ENCODE measurements at places on chromosomes 2 and 18.

DNA sequence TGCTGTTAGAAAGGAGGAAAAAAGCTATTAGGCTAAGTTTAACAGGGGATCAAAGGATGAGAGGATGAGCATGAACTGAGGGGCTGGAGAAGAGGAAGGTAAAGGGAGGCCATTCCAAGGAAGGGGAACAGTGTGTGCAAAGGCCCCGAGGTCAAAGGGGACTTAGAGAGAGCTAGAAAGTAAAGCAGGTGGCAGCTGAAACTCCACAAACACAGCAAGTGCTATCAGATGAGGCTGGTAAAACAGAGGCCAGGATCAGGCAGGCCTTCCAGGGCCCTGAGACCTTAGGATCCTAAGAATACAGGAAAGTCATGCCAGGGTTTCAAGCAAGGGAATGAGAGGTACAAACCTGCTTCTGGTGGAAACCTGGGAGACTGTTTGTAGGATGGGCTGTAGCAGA is 5.8 kb downstream of the HDAC4 start:
- no peak for DNase-seq

- no peak for DNase-seq
Measured at GRCh38 chr2:119647440-119648169, 31.4 kb upstream of the TMEM177 start.

DNA sequence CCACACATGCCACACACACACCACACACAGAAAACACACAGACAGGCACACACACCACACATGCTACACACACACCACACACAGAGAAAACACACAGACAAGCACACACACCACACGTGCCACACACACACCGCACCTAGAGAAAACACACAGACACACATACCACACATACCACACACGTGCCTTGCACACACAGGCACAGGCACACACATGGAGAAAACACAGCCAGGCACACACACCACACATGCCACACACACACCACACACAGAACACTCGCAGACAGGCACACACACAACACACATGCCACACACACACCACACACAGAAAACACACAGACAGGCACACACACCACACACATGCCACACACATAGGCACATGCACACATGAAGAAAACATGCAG is 242.1 kb upstream of the MYT1L start:
- no peak for DNase-seq

DNA sequence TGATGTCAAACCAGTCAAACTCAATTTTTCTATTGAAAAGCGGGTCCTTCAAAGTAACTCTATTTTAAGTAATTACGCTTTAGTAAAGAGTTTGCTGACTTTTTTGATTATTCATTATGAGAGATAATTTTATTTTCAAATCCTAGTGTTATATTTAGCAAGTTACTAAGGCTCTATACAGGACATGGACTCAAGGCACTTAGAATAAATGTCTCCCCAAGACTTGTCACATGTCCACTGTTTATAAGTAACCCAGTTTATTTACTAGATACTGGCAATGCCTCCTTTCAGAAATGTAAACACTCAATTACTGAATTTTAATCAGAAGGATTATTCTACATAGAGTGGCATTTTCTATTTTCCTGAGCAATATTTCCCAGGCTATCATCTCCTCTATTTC is 638.1 kb downstream of the ERBB4 start:
- DNase-seq = no peak

DNA sequence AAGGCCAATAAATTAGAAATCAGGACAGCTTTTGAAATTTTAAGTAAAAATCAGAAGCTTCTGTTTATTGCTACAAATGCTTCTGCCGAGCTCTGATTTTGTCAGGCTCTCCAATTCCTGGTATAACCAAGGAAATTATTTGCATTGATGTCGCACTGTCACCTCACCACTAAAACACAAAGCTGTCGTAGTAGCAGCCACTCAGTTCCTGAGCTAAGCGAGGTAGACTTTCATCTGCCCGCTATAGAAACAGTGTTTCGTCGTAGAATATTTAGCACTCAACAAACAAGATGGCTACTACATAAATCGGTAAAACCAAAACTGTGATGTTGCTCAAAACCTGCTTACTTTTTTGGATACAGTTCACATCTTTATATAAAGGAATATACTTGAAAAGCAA is 141.3 kb upstream of the FOSL2 start:
- DNase-seq = no peak

DNA sequence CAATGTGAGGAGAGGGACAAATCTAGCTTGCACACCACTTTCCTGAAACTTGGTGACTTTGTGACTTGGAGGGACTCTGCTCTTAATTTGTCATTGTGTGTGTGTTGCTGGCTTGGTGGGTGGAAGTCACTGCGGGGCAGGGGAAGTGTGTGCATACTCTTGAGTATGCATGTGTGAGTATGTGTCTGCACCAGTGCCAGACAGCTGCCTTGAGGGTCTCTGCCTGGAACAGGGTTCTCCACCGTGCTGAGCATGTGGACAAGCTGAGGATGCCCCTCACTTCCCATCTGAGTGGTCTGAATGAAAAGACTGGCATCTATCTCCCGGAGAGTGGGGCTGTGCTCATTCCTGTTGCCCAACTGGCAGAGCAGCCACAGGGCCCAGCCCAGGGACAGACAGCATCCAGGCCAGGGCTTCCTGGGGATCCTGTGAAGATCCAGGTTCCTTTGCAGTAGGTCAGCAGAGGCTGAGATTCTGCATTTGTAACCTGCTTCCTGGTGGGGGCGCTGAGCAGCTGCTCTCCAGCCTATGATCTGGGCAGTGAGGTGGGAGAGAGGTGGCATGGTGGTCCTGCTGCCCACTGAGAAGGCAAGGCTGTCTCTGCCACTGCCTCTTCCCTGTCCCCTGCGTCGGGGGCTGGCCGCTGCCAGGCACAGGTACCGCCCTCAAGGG is 138.9 kb upstream of the HAAO start:
- DNase-seq = no peak

GRCh38 chr18:74522635-74523548 is 11.4 kb upstream of the CNDP1 start:
- DNase-seq = no peak

DNA sequence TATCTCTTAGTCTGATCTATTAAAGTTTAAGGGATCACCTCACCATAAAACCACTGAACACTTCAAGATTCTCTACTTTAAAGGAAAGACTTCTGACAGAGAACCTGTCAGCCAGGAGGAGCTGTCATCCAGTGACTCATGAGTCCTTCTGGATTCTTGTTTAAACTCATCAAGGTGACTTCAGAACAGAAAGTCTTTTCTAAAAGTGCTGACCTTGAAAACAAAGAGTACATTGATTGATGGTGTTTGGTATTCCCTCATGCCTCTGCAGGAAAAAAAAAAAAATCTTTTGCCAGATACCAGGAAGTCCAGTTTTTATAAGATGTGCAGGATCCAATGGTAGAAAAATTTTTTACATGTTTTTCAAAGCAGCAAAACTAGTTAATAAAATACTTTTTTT is 12.3 kb downstream of the DSG2 start:
- DNase-seq = no peak

GRCh38 chr2:155689791-155690190 is 642.7 kb downstream of the NR4A2 start:
- DNase-seq = no peak

- DNase-seq = peak; percentile 16
Measured at GRCh38 chr2:172710584-172711047, 25.0 kb upstream of the RAPGEF4 start.

DNA sequence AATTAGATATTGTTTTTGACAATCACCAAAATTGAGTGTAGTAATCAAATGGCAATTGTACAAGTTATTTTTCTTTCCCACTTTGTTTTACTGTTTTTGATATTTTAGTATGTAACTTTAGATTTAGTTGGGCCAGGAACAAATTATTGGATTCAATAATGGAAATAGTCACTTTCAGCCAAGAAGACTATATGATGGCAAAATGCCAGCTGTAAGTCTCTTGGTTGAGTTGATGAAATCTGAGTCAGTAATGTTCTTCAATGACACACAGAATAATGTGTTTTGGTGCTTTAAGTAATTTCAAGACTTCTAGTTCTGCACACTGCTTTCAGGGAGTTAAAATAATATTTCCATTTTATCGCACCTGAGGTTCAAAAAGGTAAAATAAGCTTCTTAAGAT is 2022.0 kb upstream of the CELF4 start:
- no peak for DNase-seq

DNA sequence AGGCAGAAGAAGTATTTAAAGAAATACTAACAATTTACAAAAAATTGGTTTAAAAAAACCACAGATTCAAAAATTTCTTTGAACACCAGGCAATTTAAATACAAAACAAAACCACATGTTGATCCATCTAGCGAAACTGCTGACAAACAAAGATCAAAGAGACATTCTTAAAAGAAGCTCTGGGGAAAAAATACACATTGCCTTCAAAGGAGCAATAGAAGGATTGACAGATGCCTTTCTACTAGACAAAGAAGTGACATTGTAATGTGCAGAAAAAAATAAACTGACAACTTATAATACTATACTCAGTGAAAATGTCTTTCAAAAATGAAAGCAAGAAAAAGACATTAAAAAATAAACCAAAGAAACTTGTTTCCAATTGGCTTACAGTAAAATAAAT is 12.6 kb upstream of the EIF2AK3 start:
- no peak for DNase-seq

DNA sequence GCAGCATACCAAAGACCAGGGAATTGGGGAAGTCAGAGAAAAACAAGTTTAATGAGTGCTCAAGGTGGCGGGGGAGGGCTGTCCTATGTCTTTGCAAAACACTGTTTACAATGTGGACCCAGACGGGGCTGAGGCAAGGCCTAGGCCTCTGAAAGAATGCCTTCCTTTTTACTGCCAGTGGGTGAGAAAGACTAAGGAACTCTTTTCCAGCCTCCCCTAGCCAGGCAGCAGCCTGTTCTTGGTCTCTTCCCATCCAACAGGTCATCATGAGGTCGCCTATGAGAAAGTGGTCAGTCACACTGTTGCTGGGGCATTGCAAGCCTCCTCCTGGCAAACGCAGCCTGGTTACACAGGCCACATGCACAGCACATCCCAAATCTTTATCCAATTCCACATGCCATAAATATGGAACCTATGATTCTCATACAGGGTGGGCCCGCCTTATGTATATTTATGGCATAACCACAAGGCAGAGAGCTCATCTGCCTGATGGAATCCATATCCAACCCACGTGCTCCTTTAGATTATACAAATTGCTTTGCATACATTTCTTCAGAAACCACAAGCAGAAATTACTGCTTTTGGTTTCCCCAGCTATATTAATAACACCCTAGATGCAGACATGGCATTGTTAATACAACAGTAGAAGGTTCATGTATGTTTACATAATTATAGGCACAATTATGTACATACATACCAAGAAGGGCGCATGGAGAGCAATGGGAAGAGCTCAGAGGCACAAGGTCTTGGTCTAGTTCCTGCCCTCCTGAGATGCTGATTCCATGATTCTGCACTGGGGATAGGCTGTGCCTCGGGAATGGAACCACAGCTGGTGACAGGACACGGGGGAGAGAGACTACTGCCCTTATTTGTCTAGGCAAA is 48.6 kb downstream of the NRP2 start:
- DNase-seq = no peak

GRCh38 chr2:39534095-39534711 is 97.1 kb upstream of the MAP4K3 start:
- no peak for DNase-seq

GRCh38 chr2:108968619-108969018 is 20.4 kb downstream of the EDAR start:
- no peak for DNase-seq

DNA sequence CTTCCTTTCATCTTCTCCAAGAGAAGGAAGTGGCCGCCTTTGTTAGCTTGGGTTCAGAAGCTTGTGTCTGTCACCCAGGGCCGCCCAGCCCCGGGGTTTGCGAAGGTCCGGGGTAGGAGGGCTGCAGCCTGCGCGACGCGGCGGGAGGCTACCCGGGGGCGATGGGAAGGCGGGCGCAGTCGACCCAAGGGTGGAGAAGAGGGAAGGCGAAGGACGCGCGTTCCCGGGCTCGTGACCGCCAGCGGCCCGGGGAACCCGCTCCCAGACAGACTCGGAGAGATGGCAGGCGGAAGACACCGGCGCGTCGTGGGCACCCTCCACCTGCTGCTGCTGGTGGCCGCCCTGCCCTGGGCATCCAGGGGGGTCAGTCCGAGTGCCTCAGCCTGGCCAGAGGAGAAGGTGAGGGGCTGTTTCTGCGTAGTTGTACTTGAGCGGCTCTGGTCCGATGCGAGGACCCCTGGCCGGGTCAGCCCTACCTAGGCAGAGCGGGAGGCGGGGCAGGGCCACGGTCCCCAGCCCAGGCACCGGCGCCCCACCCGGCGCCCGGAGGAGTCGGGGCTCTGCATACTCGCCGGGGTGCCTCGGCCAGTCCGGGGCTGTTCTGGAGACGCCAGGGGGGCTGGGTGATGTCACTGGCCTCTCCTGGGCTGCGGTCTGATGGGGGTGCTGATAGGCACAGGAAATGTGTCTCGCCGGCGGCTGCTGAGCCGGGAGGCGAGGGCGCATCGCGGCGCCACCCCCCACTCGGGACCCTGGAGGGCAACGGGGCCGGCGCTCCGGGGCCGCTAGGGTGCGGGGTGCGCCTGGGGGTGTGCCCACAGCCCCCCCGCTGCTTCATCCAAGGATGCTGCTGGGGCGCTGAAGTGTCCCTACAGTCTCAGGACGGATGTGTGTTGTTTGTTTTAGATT is at the start of gene QPCT:
QPCT (plus strand) TSS at position 178 of the 909 bp plus-strand sequence; CDS start at position 280, 102 bp downstream.
- peak; percentile 49 for DNase-seq

DNA sequence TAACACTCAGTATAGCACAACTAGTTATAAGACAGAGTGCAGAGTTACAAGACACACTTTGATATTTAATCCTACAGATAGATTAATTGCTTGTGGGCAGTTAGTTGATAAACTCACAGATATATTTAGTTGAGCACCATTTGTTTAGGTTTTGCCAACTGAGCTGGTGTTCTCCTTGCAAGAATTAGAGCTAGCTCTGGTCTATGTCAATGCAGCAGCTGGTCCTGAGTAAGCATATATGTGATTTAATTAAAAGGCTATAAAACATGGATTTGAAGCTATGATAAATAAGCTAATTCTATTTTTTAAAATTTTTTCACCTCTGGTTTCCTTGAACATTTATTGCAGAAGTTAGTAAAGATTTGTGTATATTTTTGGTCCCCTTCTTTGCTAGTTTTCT is 35.6 kb downstream of the GPD2 start:
- DNase-seq = no peak

DNA sequence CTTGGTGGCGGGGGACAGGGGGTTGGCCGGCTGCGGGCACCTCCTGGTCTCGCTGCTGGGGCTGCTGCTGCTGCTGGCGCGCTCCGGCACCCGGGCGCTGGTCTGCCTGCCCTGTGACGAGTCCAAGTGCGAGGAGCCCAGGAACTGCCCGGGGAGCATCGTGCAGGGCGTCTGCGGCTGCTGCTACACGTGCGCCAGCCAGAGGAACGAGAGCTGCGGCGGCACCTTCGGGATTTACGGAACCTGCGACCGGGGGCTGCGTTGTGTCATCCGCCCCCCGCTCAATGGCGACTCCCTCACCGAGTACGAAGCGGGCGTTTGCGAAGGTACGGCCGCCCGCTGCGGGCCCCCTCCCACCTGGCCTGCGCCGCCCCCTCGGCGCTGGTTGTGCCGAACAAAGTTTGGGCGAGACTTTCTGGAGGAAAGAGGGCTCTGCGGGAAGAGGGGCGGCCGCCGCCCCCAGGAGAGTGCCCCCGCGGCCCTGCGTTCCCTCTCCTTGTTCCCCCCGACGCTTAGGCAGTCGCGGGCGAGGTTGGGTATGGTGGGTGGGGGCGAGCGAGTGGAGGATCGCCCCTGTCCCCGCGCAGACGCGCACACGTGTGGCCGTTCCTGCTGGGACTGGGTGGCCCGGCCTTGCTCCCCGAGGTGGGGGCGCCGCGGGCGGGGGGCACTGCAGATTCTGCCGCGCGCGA is 866 bp downstream of the CRIM1 start:
- peak; percentile 14 for DNase-seq

GRCh38 chr2:40230707-40231432 is 221.0 kb downstream of the SLC8A1 start:
- DNase-seq = no peak

All from stimulated activated CD4-positive, alpha-beta T cell treated with anti-CD3 and anti-CD28 coated beads, Interleukin-15, amount 100 ng/mL, for 1 hour (primary cell).